ENCODE measurements at places on chromosomes 11 and 22. TPM values are rescaled to one million over a fixed set of nuclear protein-coding genes. Genes with fewer than 3 reads are reported as not detected.

GRCh38 chr11:103648670-103649400 is 387.6 kb upstream of the DDI1 start:
- no peak overlapping the region for H3K4me3 ChIP-seq
- no peak for DNase-seq
- H3K27me3 ChIP-seq: no peaks in the 10 kb centered on the region
- H3K4me1 ChIP-seq: no peaks in the 10 kb centered on the region
- no peaks in the 10 kb centered on the region for H3K36me3 ChIP-seq

DNA sequence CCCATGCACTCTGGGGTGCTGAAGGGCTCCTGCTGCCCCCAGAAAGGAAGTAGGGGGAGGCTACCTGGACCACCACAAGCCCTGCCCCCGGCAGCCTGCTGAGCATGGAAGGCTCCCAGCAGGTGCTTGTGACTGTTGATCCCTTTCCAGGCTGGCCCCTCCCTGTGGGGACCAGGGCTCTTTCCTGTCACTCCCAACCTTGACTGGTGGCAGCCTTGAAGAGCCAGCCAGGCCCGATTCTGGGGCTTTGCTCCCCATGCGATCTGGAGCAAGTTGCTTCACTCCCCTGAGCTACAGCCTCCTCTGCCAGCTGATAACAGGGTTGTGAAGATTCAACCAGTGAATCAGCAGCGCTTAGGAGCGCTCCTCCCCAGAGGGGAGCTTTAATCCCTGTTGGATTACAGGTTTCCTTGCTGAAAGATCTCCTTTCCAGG is 4.6 kb upstream of the CST6 start:
- DNase-seq: no peak
- H3K4me3 ChIP-seq: no peak overlapping the region
- H3K4me1 ChIP-seq: no peaks in the 10 kb centered on the region

DNA sequence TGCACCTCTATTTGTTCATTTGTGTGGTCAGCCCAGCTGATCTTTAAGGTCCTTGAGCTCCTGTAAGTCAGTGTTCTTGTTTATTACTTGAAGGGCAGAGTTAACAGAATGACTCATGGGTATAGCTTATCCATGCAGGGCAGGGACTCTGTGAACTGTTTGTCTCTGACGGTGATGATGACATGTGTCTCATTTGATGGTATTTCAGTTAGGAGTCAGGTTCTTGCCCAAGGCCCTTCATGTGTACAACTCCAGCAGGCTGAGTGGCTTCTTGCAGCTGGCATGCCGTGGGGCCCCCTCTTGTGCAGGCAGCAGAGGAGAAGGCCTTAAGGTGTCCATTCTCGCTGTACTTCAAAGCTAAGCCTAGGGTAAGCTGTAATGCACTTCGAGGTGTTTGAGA is 165.1 kb downstream of the DBX1 start:
- no peaks in the 10 kb centered on the region for H3K4me1 ChIP-seq
- H3K36me3 ChIP-seq: no peaks in the 10 kb centered on the region
- peak overlapping the region; percentile 21 for H3K27ac ChIP-seq

- H3K4me1 ChIP-seq: peaks cover 32% of the 10 kb centered on the region
- H3K36me3 ChIP-seq: no peaks in the 10 kb centered on the region
- H3K27me3 ChIP-seq: no peaks in the 10 kb centered on the region
- H3K4me3 ChIP-seq: no peak overlapping the region
- DNase-seq: no peak
Observed at GRCh38 chr11:113174882-113175281, 139.5 kb upstream of the TTC12 start.

- no peak overlapping the region for H3K4me3 ChIP-seq
- H3K27ac ChIP-seq: no peak overlapping the region
- H3K27me3 ChIP-seq: no peaks in the 10 kb centered on the region
- no peaks in the 10 kb centered on the region for H3K36me3 ChIP-seq
- no peak for DNase-seq
Observed at GRCh38 chr11:19614370-19614940, 98.2 kb upstream of the NAV2 start.

DNA sequence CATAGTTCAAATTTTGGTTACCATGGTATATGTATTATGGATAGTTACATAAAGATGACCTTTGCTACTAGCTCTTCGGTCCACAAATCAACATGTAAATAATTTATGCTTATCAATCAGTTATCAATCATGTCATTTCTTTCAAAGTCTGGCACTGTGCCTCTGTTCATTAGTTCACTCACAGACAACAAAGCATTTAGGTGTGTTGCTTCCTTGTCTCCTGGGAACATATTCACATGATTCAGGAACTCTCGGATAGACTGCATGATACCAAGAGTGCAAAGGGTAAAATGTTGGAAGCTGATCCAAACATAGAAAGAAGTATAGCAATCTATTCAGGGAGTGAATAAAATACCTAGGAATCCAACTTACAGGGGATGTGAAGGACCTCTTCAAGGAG is 14.3 kb upstream of the ACRV1 start:
- H3K4me1 ChIP-seq: no peaks in the 10 kb centered on the region
- H3K27me3 ChIP-seq: no peaks in the 10 kb centered on the region
- H3K27ac ChIP-seq: no peak overlapping the region

DNA sequence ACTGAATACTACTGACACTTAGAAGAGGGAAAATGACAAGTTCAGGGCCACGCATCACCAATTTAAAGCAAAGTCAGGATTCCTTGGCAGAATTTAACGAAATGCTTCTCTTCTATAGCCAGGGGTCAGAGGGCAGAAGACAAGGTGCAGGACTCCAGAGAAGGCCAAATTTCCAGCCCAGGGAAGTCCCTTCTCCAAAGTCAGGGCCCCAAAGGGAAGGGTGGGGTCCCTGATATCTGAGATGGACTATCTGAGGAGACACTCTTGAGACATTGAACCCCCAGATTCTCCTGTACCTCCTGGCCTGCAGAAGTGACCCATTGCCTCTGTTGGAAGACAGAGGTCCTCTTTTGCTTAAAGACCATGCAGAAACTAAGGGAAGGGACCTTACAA is 91.2 kb downstream of the RPS6KA4 start:
- no peak overlapping the region for H3K4me3 ChIP-seq
- no peak overlapping the region for H3K27ac ChIP-seq
- no peaks in the 10 kb centered on the region for H3K36me3 ChIP-seq

- no peaks in the 10 kb centered on the region for H3K36me3 ChIP-seq
- peak overlapping the region; percentile 24 for H3K27ac ChIP-seq
- H3K4me3 ChIP-seq: no peak overlapping the region
- no peaks in the 10 kb centered on the region for H3K27me3 ChIP-seq
- peak; percentile 30 for DNase-seq
- no peaks in the 10 kb centered on the region for H3K4me1 ChIP-seq
Observed at GRCh38 chr11:133934599-133935550, 21.9 kb downstream of the IGSF9B start.

GRCh38 chr22:46349238-46349637 is 13.7 kb downstream of the TRMU start:
- H3K27ac ChIP-seq: peak overlapping the region; percentile 36
- peaks cover 36% of the 10 kb centered on the region for H3K36me3 ChIP-seq
- no peak overlapping the region for H3K4me3 ChIP-seq

DNA sequence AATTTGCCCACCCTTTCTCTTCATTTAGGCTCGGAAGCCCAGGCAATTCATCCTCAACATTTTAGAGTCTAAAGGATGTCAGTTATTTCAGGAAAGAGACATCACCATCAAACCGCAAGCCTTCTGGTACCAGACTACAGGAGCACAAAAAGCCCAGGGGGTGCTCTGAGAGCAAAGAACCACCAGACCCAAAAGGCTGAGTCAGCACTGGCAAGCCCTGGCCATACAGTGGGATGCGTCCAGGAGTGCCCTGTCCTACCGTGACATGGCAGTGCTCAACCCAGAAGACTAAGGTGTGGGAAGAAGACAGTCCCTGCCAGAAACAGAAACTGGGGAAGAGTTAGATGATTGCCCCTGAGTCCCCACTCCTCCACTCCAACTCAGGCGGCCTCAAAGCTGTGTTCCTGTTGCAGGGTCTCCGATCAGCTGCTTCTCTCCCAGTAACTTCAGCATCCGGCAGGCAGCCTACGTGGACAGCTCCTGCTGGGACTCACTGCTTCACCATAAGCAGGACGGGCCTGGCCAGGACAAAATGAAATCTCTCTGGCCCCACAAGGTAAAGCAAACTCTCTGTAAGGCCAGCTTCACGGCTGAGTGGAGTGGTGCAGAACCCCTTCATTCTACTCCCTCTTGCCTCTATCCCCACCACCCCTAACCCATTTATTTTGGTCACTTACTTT is 1.5 kb downstream of the PANX3 start:
- H3K4me3 ChIP-seq: no peak overlapping the region
- peak; percentile 23 for DNase-seq
- H3K27ac ChIP-seq: no peak overlapping the region
- no peaks in the 10 kb centered on the region for H3K36me3 ChIP-seq
- H3K27me3 ChIP-seq: no peaks in the 10 kb centered on the region
- no peaks in the 10 kb centered on the region for H3K4me1 ChIP-seq

DNA sequence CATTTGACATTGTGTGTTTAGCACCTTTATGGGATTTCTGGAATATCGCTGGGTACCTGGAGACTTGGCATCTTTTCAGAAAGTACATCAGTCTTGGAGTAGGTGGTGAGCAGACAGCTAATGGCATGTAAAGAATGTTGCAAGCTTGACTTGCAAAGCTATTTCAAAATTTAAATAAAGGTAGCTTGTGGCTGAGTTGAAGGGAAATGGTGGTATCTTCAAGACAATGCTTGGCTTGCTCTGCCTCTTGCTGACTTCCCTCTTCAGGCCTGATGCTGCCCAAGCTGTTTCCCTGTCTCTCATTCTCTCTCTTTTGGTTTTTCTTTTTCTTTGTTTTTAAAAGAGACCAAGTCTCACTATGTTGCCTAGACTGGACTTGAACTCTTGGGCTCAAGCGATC is 13.2 kb downstream of the ZNRF3 start:
- H3K36me3 ChIP-seq: no peaks in the 10 kb centered on the region
- no peak overlapping the region for H3K27ac ChIP-seq
- no peak for DNase-seq

- no peak overlapping the region for H3K27ac ChIP-seq
- peak; percentile 39 for DNase-seq
- H3K4me3 ChIP-seq: no peak overlapping the region
- H3K36me3 ChIP-seq: no peaks in the 10 kb centered on the region
Observed at GRCh38 chr22:20238536-20238900, 29.6 kb downstream of the RTN4R start.

- no peak overlapping the region for H3K27ac ChIP-seq
- no peaks in the 10 kb centered on the region for H3K4me1 ChIP-seq
- no peak for DNase-seq
- H3K4me3 ChIP-seq: no peak overlapping the region
- no peaks in the 10 kb centered on the region for H3K27me3 ChIP-seq
- H3K36me3 ChIP-seq: no peaks in the 10 kb centered on the region
Observed at GRCh38 chr11:105399511-105399910, 210.4 kb upstream of the GRIA4 start.

The OR56A1 gene
- polyA plus RNA-seq: not detected

The FGF3 gene
- polyA plus RNA-seq: not detected

The GLYATL1B gene
- polyA plus RNA-seq: not detected

The CYTH4 gene
- polyA plus RNA-seq: 84.2 TPM

The MYO18B gene
- polyA plus RNA-seq: 0.05 TPM

The DNHD1 gene
- 8.8 TPM for polyA plus RNA-seq

The CCDC87 gene
- polyA plus RNA-seq: 0.12 TPM

The PAK1 gene
- polyA plus RNA-seq: 23.1 TPM

The OR51E1 gene
- polyA plus RNA-seq: 0.01 TPM
